ENCODE measurements at places on chromosomes 2 and 18.

DNA sequence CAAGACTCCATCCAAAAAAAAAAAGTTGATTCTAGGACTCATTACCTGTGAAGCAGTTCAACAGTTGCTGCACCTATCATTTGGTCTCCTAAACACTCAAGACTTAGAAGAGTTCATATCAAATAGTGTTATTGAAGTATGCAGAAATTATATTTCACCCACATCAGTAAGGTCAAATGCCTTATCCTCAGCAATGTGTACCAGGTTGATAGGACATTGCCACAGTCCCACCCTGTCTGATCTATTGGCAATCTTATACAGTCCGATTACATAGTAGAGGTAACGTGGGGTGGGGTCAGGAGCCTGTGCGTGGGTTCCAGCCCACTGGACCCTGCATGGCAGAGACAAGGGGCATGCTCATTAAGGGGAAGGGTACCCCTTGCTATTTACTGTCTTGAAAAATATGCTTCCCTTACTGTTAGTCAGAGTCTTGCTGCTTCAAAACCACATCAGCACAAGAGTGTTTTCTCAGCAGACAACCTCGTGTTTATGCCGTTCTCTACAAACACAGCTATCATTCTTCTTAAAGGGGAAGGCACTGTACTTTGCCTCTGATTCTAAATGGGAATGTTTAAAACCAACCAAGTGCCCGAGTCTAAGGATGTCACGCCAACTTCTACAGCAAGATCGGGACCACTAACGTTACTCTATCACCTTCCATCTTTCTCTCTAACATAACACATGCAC, 115.2 kb downstream of the MTCL1 start:
- no peak for DNase-seq

- no peak for DNase-seq
Observed at GRCh38 chr2:45627911-45628310, 16.8 kb upstream of the SRBD1 start.

DNA sequence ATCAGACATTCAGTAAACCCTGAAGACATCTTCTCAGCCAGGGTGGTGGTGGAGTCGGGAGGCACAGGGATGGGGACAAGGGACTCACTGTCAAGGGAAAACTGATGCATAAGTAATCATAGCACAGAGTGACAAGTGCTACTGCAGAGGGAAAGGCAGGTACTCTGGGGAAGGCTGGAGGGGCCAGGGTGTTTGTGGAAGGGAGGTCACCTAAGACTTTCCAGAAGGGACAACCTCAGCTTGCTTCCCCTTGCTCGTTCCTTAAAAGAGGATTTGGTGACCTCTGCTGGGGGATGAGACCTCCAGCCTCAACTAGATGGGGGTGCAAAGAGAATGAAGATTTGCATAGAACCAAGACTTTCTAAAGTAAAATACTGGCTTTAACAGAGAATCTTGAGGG, 99.5 kb downstream of the SLC4A3 start:
- no peak for DNase-seq

DNA sequence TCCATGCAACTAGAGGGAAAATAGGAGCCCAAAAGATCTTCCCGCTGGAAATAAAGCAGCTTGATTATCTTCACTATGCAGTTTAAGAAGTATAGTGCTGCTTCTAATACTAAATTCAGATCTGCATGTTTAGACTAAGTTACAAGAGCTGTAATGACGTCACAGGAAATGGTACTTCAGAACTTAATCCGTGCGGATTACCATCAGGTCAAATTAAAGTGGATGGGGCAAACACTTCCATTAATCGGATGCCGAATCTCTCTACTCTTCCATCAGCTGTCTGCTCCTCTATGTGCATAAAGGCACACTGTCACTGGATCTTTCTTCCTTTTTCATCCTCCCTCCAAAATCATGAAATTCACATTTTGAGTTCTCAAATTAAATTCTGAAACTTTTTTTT, 52.6 kb downstream of the TRAPPC12 start:
- DNase-seq, result no peak

- no peak for DNase-seq
Observed at GRCh38 chr18:28176698-28176947, 307 bp downstream of the CDH2 start.

- no peak for DNase-seq
Observed at GRCh38 chr2:200021449-200022114, 66.2 kb downstream of the MAIP1 start.

GRCh38 chr18:33014060-33014796, 241.4 kb upstream of the KLHL14 start:
- no peak for DNase-seq

- DNase-seq, result no peak
Observed at GRCh38 chr2:240785424-240786335, 34.3 kb downstream of the KIF1A start.

- no peak for DNase-seq
Observed at GRCh38 chr2:24403168-24403831, 43.0 kb upstream of the ITSN2 start.

GRCh38 chr2:54106631-54107454, 8.6 kb upstream of the ACYP2 start:
- no peak for DNase-seq

DNA sequence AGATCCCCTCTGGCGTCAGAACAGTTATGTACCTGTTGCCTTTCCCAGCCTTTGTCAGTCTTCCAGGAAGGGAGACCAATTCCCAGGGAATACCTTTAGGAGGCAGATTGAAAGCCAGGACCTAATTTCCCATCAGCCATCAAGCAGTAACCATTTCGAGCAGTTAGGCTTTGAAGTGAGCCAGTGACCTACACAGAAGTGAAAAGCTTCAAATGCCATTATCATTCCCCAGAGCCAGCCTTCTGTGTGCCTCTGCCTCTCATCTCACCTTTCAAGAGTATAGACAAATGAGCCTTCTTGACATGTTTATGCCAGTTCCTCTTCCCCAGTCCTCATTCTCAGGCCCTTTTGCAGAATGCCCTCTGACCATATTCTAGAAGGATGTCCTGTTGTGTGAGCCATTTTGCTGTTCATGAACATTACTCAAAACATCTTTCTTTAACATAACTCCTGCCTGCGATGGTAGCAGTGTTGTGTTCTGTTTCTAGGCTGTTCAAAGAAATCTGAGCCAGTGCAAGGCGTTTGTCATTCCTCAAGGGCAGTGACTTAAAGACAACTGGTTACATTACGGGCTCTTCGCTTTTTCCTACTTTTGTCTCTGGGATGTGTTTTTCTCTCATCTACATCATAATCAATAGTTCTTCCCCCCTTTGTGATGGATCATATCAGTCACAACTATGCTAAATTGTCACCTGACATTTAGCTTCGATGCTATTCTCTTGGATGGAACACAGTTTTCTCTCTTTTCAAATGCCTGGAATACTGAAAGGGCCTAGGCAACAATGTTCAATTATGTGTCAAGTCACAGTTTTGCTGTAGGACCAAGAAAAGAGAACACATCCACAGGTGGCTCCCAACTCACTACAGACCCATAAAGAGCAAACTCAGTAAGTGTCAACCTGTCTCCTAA, 138.6 kb downstream of the ALK start:
- DNase-seq, result no peak

DNA sequence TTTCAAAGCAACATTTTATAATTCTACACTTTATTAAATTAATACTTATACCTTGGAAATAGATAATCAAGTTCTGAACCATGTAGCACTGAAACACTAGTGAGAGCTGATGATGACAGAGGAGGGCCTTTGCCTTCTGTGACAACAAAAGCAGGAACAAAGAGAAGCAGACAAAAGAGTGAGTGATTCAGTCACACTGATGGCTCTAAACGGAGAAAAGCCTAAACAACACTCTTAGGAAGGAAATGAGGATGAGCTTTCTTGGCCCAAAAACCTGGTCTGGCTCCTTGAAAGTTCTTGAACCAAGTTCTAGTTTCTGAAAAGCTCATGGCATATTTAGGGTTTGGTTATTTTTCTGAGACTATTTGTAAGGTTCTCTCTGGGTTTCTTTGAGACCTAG, 271.9 kb downstream of the DPP10 start:
- DNase-seq, result no peak

DNA sequence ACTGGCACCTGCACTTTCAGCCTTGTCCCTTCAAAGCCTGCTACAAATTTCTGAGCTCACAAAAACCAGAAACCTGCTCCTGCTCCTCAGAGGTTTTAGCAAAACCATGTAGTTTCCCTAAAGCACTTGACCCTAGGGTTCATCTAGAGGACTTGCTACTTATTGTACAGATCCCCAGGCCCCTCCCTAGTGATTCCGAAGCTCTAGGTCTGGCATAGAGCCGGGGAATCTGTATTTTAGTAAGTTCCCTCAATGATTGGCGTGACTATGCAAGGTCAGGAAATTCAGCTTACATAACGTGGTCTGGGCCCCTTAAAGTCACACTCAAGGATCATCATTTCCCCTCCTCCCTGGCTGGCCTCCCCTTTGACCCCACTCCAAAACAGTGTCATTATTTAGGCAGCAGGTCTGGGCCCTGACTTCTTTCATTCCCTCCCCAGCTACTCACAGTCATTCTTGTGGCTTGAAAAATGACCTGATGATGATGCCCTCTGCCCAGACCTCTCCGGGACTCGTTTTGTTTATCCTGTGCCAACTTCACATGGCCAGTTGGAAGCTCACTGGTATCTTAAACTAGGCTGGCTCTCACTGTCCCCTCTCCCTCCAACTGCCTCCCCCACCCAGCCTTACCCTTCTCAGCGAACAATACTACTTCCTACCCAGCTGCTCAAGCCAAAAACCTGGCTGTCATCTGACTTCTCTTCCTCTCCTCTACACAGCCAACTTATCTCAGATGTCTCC, 36.0 kb downstream of the WDFY1 start:
- no peak for DNase-seq

DNA sequence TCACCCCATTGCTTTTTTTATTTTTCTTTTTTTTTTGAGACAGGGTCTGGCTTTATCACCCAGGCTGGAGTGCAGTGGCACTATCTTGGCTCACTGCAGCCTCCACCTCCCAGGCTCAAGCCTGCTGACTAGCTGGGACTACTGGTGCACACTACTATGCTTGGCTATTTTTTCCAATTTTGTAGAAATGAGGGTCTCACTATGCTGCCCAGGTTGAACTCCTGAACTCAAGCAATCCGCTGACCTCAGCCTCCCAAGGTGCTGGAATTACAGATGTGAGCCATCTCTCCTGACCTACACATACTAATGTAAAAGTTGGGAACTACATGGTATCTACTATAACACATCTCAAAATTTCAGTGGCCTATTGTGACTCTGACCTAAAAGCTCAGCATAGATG, 101.2 kb downstream of the FMNL2 start:
- DNase-seq, result no peak

DNA sequence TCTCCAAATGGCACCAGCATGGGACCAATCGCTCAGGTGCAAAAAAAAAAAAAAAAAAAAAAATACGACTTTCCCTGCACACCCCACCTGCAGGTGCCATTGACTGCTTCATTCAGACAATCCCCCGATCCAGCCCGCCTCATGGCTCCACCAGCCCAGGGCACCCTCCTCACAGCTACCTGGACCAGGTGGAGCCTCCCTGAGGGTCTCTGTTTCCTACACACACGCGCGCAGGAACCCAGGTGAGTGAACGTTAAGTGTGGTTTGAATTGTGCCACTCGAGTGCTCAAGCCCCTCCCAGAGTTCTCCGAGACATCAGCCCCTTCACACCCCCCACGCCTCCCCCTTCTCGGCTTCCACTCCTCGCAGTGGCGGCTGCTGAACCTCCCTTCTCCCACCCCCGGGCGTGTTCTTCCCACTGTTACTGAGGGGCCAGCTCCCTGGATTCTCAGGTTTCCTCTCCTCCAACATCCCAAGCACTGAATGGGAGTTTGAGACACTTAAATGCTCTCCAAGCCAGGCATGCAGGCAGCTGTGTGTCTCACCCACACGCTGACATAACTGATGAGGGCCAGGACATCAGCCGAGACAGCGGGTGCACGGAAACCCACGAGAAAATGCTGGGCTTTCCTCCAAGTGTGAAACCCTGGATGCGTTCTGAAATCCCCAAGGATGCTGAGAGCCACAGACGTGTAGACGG, 88.8 kb upstream of the SNTG2 start:
- DNase-seq, result no peak

DNA sequence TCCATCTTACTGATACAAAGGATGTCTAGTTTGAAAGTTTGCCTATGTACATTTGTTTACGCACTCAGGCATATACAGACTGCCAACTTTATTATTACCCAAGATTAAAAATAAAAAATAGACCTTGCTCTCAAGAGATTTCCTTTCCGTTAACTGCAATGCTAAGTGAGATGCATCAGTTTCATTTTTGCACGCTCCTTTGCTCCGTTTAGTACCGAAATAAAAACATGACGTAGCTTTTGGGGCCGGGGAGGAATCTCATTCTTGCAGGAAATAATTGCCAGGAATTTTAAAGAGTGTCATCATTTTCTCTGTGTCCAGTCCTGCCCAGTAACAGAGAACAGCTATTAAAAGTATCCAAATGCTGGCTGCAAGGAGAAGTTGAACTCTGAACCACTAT, 169.5 kb downstream of the SLC8A1 start:
- DNase-seq, result no peak

GRCh38 chr2:104606056-104606455, 247.9 kb upstream of the POU3F3 start:
- DNase-seq, result no peak

DNA sequence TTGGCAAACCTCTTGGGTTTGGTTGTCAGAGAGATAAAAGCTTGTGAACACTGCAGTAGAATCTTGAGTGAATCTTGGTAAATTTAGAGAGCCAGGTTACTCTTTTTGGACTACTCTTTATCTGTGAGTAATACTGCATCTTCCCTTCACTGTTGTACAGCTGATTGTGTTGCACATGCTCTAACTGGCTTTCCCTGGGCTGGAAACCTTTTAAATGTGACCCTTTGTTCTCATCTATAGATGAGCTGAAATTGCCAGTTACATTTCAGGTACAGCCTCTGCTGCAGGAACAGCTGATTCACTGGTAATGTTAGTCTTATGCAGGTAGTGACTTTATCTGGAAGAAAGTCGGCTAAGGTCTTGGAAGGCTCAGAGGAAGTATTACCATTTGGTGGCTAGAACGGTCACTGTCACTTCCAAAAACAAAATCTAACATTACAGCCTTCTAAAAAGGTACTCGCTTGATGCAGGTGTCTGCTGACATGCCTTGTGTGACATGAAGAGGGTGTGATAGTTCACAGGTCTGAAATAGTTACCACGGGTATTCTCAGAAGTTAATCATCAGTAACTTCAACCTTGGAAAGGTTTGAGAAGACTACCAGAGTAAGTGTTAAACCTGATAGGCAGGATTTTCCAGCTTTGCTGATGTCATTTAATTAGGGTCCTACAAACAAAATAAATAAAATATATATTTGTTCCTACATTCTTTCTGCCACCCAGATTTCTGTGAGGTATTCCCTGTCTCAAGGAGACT, 851.1 kb downstream of the SLC4A3 start:
- no peak for DNase-seq
